ENCODE measurements at places on chromosomes 3 and 15.

DNA sequence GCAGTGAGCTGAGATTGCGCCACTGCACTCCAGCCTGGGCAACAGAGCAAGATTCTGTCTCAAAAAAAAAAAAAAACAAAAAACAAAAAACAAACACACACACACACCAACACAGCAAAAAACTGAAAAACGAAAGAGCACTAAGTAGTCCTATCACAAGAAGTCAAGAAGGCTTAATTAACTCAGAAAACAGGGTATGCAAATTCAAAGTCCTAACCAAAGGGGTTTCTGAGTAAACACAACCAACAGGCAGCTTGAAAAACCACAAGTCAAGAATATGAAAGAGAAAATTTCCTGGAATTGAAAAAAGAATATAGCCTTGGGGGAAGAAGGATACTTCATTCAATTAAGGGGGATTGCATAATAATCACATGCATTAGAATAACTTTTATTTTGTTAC is 37.7 kb upstream of the PARP14 start:
- no peak for DNase-seq

- no peak for DNase-seq
These were observed 53.4 kb downstream of the GTF2E1 start for GRCh38 chr3:120795959-120796358.

DNA sequence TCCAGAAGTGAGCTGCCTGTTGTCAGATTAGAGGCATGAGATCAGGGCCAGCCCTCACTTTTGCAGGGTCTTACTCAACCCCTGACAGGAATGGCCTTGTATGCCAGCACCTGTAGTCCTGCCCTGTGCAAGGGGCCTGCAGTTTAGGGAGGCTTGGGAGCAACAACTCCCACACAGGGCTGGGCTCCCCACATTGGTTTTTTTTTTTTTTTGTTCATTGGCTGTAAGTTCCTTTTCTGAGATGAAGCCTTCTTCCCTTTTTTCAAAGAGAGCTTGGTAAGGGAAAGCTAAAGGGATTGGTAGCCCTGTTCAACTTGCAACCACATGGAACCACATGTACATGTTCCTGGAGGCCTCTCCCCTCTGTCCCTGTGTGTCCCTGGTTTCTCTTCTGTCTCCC is 46.4 kb downstream of the TNFAIP8L3 start:
- DNase-seq = no peak

GRCh38 chr15:101159096-101159935 is 92.5 kb downstream of the CHSY1 start:
- DNase-seq = no peak

DNA sequence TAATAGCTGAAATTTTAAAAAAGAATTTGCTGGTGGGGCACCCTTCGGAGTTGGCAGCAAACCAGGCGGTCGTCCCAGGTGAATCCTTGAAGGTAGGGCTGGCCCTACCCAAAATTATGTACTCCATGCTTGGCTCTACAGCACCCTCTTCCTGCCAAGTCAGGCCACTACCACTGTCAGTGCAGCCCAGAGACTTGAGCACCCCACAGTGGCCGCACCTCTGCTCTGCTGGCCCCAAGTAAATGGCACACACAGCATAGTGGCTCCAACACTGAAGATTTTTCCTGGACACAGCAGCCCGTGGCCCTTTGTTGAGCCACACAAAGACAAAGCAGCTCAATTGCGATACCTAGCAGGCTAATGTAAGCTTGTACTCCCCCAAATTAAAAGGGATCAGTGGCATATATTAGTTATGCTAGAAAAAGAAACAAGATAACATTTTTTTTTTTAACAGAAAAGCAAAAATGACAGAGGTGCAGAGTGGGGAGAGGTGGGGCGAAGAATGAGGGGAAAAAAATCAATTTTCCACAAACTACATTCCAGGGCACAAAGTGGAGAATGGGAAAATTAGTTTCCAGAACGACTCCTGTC is 250.5 kb downstream of the UACA start:
- DNase-seq = no peak

DNA sequence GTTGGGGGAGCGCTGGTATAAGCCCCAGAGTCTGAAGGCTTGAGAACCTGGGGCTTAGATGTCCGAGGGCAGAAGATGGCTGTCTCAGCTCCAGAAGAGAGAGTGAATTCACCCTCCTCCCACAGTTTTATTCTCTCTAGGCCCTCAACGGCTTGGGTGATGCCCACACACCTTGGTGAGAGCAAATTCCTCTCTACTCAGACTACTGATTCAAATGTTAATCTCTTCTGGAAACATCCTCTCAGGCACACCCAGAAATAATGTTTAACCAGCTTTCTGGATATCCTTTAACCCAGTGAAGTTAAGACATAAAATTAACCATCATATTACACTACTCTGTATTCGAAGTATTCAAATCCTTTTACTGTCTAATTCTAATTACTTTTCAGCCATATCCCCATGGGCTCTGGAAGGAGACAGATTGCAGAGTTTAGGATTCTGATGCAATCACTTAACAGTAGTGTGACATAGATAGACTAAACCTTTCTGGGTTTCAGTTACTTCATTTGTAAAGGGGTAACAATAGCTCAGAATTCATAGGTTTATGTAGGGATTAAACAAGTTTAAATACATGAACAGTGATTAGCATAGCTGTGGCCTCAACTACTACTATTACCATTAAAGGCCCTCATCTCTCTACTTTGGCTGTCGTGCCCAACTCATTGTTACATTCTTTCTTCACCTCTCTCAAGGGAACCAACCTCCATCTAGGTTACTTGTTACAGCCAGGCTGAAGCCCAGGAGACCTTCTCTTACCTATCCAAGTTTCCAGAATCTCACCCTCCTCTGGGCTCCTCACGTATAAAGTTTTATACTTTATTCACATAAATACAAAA is 25.7 kb upstream of the ANO10 start:
- DNase-seq = no peak

- no peak for DNase-seq
These were observed 15.8 kb downstream of the NPTN start for GRCh38 chr15:73617301-73617831.

GRCh38 chr3:159187706-159188105 is 385.9 kb downstream of the MFSD1 start:
- DNase-seq = no peak

GRCh38 chr15:69138963-69139362 is 21.5 kb upstream of the GLCE start:
- no peak for DNase-seq

- DNase-seq = no peak
These were observed 57.9 kb downstream of the ACAP2 start for GRCh38 chr3:195384952-195385351.

GRCh38 chr3:117801912-117802239 is 1092.3 kb downstream of the TUSC7 start:
- no peak for DNase-seq

GRCh38 chr3:159948429-159949144 is 40.0 kb upstream of the IL12A start:
- no peak for DNase-seq

- no peak for DNase-seq
These were observed 25.0 kb downstream of the CTNNB1 start for GRCh38 chr3:41224120-41224806.

All from activated T-cell treated with anti-CD3 and anti-CD28 coated beads for 4 hours (primary cell).